CD8-positive, alpha-beta memory T cell (primary cell): ENCODE measurements at places on chromosomes 2 and 18. TPM values are rescaled to one million over a fixed set of nuclear protein-coding genes. Genes with fewer than 3 reads are reported as not detected.

DNA sequence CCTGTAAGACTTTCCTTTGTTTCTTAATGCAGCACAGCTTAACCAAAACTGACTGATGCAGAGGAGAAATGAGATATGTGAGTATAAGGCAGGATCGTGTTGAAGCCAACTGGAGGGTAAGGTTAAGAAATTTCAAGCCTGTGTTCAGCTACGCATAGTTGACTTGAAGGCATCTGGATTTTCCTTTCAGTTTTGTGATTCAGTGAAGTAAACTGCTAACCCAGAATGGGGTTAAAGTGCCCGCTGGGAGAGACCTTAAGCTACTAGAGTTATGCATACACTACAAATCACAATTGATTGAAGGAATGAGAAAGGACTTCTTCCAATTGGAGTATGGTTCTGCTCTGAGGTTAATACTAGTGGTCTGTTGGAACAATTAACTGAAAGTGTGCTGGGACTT is 22.6 kb downstream of the THSD7B start:
- no peak for DNase-seq

GRCh38 chr2:51120754-51121280 is 88.9 kb upstream of the NRXN1 start:
- DNase-seq: no peak

GRCh38 chr18:12659904-12660605 is 2.1 kb upstream of the SPIRE1 start:
- peak; percentile 36 for DNase-seq

DNA sequence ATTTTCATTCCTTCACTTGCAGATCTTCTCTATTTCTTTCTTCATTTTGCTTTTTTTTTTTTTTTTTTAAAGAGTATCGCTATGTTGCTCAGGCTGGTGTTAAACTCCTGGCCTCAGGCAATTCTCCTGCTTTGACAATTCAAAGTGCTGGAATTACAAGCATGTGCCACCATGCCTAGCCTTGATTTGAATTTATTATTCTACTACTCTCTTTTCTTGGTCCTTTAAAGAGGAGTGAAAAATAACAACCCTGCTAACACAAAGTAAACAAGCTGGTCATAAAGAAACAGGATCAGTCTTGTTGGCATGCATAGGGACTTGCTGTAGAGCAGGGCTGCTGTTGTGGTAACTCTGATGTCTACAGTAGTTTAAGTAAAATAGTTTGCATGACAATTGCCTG is 1615.3 kb upstream of the ZEB2 start:
- no peak for DNase-seq

- no peak for DNase-seq
Observed at GRCh38 chr18:28559511-28559910, 382.6 kb upstream of the CDH2 start.

GRCh38 chr2:20961858-20962257 is 82.0 kb downstream of the APOB start:
- DNase-seq: no peak

- DNase-seq: no peak
Observed at GRCh38 chr2:70087702-70088597, 673 bp downstream of the PCBP1 start.

GRCh38 chr2:113124181-113124961 is 3.0 kb upstream of the IL1RN start:
- DNase-seq: no peak

DNA sequence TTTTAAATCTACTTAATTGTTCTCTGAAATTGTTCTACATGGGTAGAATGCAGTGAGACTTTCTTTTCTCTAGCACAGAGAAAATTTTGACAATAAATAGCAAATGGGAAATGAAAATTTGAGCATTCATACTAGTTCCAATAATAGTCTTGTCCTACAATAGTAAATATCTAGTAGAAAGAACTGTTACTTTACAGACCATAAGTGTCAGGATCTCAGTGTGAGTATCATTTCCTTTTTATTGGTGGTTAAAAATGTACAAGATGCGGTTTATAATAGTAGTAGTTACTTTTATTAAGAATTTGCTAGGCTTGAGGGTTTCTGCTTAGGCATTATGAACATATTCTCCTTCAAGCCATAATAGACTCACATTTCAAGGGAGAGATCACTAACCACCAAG is 43.2 kb downstream of the KCNE4 start:
- DNase-seq: no peak

DNA sequence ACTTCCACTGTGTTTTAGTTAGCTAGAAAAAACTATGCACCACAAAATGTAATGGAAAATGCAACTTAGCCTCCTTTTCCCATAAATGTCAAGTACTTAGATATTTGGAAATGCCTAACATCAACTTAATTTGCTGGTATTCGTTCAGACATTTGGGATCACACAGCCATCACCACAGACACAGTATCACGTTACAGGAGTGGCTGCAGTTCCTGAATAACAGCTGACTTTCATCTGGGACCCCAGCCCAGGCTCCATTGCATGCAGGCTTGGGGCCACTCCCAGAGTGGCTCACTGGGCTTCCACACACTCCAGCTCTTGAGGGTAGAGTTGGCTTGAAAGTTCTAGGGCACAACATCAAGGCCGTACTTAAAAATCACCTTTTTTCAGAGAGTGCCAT is 9.3 kb downstream of the TMEM182 start:
- DNase-seq: no peak

The KRTCAP3 gene
- polyA plus RNA-seq: 0.71 TPM

The FAM161A gene
- polyA plus RNA-seq: 1.7 TPM

The CYRIA gene
- 6.3 TPM for polyA plus RNA-seq

The ZAP70 gene
- polyA plus RNA-seq: 184 TPM

The LRP1B gene
- not detected for polyA plus RNA-seq

The CABYR gene
- 0.62 TPM for polyA plus RNA-seq

The CYS1 gene
- 0.07 TPM for polyA plus RNA-seq

The RAX gene
- not detected for polyA plus RNA-seq
